ENCODE measurements at places on chromosomes 4 and X.

DNA sequence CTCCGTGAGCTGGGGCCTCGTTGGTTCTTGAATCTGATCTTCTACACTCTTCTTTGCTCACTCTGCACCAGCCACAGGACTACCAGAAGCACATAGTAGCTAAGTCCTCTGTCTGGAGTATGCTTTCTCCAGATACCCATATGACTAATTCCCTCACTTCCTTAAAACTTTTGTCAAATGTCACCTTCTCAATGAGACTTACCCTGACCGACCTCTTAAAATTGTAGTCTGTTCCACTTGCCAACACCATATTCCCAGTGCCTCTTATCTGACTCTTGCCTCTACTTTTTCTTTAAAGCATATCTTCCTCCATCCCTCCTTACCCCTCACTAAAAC is 10.0 kb downstream of the PARM1 start:
- no peak for DNase-seq

DNA sequence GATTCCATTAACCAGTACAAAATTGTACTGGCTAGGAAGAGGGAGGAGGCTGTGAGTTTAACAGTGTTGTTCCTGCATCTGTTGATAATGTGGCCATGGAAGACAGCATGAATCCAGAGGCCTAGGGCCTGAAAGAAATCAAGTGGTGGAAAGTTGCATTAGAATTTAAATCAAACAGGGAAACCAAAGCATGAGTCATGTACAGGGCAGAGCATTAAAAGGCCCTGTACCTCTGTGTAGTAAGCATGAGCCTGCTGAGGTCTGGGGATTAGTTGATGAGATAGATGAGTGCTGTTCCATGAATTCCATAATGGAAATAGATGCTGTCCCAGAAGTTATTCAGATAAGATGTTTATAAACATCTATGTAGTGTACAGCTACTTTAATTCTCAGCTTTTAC is 58.3 kb downstream of the MID1IP1 start:
- no peak for DNase-seq

DNA sequence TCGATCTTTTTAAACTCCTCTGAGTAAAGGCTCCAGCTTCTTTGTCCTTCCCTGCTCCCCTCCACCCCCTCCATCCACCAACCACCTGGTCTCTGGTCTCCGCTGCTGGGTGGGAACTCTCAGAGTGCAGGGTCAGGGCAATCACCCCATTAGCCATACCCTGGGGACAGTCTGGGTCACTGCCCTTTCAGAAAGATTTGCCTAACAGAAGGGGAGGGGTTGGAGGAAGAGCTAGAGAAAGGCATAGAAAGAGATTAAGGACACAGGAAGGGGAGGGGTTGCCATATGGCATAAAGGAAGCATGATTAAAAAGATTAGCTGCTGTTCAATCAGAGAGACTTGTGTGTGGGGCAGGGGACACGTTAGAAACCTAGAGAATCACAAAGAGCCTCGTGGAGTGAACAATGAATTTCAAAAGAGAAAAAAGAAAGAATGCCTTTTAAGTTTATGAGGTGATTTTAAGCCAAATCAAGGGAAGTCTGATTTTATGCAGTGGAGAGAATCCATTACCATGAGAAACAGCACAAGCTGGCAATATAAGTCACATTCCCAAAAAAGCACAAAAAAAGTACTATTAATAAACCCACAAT is 115.5 kb upstream of the ACSL4 start:
- no peak for DNase-seq

DNA sequence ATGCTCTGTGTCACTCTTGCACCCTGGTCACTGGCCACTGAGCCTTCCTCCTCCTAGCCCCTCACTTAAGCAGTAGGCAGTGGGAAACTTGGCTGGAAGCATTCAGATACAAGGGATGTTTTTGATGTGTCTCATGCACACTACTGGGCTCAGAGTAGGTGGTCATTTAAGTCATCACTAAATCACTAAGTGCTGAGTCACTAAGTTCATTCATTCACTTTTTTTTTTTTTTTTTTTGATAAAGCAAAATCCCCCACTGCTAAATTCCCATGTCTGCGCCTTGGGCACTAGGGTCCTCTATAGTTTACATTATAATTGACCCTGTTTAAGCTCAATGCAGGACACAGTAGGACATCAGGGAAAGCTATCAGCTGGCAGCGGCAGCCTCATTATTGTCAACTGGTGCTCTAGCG is 182.4 kb upstream of the MBNL3 start:
- DNase-seq, result no peak

DNA sequence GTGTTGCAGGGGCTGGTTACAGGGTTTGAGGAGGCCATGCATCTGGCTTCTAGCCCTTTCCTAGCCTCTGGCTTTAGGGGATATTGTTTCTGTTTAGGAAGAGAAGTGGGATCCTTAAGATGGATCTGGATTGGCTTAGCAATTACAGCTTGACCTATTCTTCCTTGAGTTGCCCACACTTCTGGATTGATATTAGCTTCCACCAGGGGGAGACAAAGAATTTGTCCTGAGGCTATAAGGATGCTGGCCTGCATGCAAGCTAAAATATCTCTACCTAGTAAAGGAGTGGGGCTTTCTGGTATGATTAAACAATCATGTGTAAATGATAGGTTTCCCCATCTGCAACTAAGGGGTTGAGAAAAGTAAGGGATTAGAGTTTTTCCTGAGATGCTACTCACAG is 117.2 kb downstream of the TEX13C start:
- no peak for DNase-seq

DNA sequence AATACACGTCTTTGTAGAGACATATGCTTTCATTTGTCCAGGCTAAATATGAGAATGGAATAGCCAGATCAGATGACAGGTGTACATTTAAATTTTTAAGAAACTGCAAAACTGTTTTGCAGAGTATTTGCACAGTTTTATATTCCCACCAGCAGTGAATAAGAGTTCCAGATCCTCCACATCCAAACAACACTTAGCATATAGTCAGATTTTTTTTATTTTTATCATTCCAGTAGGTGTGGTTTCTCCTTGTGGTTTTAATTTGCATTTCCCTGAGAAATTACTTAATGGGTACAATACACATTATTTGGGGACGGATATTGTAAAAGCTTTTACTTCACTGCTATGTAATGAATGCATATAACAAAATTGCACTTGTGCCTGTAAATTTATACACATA is 56.7 kb upstream of the IRF2 start:
- no peak for DNase-seq

DNA sequence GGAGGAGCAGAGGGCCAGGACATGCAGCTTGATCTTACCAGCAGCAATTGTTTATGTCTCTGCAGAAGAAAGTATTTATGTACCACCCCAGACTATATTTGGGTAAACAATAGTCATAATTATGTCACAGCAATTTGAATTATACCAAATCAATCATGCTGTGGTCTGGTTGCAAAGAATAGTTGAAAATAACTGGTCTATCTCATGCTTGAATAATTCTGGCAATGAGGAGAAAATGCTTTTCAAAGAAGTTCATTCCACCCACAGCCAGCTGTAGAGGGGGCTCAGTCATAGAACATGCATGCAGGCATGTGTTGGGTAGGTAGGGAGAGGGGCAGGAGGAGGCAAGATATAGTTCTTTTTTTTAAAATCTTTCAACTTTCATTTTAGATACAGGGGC is 399.2 kb downstream of the IL15 start:
- DNase-seq, result no peak

GRCh38 chr4:143726714-143727113 is 26.2 kb upstream of the FREM3 start:
- DNase-seq, result no peak

DNA sequence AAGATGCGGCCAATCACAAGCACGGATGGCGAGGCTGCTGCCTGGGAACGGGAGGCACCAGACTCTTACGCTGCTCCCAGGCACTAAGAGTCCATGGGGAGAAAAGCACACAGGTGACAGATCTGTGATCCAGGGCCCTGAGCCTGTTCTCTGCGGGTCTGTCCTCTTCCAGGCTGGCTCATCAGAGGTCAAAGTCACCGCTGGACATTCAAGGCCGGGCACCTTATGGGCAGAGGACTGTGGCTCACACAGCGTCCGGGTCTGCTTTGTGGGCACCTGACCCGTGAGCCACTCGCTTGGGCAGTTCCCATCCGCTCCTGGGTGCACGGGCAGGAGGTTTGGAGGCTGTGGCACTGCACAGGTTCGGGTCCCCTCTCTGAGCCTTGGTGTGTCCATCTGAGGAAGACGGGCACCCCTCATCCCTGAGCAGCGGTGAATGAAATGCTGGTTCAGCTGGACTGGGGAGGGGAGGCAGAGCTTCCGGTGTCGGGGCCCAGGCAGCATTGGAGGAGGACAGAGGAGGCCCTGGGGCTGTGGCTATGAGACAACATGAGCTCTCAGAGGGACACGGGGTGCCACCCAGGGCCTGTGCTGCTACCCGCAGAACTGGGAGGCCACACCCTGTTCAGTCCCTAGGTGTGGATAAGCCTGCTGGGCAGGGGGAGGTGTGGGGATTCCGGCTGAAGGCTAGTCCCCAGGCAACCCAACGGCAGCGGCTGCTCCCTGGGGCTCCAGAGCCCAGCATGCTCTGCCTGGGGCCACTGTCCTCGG is 61.2 kb upstream of the AFAP1 start:
- no peak for DNase-seq

GRCh38 chr4:150906987-150907633 is 108.0 kb downstream of the LRBA start:
- no peak for DNase-seq

- DNase-seq, result no peak
These were observed 2761.5 kb downstream of the ARAP2 start for GRCh38 chr4:33482773-33483172.

DNA sequence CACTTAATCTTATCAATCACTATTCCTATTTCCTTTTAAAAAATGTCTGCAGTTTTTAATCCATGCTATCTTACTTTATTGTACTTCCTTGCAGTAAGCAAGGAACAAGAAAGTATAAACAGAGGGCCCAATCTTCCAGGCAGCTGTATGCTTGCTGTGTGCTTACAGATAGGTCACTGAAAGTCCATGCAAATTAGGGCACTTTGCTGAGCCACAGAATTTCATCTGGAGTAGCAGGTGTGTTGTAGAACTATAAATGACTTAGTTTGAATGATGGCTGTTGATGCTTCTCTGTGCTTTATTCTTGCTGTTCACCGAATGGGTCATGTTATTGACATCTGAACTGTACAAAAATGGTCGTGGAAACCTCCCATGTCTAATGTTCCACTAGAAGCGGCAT is 154.6 kb downstream of the ATOH1 start:
- no peak for DNase-seq
